ENCODE measurements at places on chromosomes 7 and 10. TPM values are rescaled to one million over a fixed set of nuclear protein-coding genes. Genes with fewer than 3 reads are reported as not detected.

COL28A1 gene
- 0.97 TPM for total RNA-seq

MAT1A gene
- total RNA-seq, result 0.10 TPM

MPP7 gene
- total RNA-seq, result 0.10 TPM

PIK3AP1 gene
- total RNA-seq, result 0.55 TPM
